Urinary bladder (tissue), 4 donors: ENCODE measurements at places on chromosomes 3 and 15.

GRCh38 chr3:94967196-94967595 is 904.3 kb downstream of the NSUN3 start:
- no peak for DNase-seq

DNA sequence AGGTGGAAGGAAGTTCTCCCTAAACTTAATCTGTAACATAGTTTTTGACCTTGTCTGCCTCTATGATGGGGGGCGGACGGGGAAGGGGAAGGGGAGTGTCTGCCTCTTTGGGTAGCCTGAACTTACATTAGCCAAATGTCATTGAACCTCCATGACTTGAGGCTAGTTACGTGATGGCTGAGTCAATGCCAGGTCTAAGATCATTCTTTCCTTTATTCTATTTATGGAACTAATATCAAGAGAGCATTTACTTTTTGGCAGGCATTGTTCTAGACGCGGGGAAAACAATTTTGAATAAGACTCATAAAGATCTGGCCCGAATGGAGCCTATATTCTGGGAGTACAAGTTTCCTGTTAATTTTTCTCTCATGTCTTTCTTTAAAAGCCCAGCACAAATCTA is 340.7 kb upstream of the C2CD4B start:
- DNase-seq: no peak

DNA sequence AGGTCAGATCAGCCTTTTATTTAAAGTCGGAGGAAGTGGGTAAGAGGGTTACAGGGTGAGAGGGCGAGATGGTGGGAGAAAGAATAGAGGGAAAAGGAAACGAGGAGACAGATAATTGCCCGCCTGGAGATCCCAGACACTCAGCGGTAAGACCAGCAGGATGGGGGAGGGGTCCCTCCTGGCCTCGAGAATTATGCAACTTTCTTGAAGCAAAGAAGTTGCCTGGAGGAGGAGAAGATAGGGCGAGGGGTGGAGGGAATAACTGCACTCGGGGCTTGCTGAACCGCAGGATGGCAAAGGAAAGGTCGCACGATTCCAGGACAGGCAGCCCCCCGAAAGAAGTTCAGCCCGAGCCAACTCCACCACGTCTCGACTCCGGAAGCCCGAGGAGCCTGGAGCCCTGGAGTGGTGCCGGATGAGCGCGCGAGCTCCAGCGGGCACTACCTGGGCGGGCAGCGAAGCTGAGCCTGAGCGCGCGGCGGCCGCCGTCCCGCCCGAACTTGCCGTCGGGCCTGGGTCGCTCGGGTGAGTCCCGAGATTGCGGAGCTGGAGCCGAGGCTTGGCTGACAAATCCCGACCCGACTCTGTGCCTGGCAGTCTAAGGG is 402 bp downstream of the WWTR1 start:
- DNase-seq: no peak

DNA sequence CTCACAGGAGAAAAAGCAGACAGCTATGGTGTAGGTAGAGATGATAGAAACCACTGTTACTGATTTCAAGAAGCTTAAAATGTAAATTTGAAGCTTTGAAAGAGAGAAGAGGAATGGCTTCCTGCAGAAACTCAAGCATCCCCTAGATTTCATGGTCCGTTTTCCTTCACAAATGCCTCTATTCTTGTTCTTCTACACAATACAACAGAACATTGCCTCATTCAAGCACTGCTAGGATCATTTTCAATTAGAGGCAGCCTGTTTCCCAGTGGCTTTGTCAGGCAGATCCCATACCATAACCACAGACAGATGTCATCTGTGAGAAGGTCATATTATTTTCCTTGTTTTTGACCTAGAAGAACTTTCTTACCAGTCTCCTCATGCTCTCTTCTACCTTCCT is 77.9 kb upstream of the SPRED1 start:
- no peak for DNase-seq

GRCh38 chr3:190086191-190086590 is 34.5 kb downstream of the P3H2 start:
- DNase-seq: no peak

DNA sequence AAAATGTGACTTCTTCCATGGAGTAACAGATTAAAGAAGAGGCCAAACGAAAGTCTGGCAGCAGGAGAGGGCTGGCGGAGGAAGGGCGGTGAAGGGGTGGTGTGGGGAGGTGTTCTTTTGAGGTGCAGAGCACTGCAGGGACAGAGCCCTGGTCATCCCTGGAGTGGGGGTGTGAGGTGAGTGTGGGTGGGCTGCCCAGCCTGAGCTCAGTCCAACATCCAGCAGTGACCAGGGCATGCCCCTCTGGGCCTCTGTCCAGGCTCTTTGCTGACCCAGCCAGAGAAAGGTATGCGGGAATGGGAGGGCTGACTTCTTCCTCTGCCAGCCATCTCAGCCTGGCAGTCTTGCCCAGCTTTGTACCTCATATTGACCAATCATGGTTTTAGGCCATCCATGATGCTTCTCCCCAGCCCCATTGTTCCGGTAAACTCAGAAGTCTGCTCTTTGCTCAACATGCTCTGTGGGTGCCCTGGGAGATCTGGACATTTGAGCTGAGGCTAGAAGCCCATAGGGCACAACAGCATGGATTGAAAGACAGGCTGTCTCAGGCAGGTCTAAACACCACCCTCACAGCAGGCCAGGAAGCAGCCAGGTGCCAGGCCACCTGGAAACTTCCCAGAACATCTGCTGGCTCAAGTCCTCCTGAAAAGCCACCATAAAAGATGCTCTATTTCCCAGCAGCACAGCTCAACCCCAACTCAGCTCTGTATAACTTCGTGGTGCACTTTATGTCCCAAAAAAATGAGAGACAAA is 25.9 kb upstream of the CXCR6 start:
- no peak for DNase-seq

- DNase-seq: no peak
Observed at GRCh38 chr3:32292085-32292796, 53.8 kb downstream of the CMTM8 start.

- DNase-seq: no peak
Observed at GRCh38 chr15:68706931-68707330, 113.8 kb downstream of the ANP32A start.

DNA sequence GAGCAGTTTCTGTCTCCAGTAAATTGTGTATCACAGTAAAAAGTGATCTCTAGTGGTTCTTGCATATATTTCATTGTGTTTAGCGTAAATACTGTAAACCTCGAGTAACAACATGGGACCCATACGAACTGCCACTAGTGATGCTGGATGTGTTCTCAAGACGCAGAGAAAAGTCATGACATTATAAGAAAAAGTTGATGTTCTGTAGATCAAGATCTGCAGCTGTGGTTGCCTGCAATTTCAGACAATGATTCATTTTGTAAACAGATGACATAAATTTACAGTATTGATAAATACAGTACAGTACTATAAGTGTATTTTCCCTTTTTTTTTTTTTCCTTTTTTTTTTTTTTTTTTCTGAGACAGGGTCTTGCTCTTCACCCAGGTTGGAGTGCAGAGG is 100.1 kb downstream of the DPH6 start:
- DNase-seq: no peak

GRCh38 chr3:150359381-150359780 is 48.7 kb upstream of the TSC22D2 start:
- no peak for DNase-seq

DNA sequence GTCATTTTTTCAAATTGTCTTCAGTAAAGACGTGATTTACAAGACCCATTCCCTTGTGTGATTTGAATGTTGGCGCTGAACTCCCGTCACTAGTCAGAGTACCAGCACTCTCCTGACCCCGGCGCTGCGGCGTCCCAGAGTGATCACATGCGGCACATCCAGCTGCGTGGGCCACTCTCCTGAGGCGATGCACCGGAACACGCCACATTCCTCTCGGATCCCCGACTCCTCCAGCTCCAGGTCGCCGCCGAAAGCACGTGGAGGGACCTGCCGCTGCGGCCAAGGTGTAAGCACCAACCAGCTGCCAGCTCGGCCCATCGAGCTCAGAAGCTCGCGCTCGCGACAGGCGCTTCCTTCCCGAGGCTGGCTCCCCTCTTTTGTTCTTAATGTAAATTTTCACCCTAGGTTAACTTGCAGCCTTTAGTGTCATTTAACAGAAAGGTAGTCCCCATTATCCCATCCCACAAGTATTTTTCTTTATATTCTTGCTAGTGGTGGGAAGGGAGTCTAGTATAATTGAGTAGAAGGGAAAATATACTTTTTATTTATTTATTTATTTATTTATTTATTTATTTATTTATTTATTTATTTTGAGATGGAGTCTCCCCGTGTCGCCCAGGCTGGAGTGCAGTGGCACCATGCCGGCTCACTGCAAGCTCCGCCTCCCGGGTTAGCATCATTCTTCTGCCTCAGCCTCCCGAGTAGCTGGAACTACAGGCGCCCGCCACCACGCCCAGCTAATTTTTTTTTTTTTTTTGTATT is 61.7 kb upstream of the VGLL3 start:
- DNase-seq: no peak

DNA sequence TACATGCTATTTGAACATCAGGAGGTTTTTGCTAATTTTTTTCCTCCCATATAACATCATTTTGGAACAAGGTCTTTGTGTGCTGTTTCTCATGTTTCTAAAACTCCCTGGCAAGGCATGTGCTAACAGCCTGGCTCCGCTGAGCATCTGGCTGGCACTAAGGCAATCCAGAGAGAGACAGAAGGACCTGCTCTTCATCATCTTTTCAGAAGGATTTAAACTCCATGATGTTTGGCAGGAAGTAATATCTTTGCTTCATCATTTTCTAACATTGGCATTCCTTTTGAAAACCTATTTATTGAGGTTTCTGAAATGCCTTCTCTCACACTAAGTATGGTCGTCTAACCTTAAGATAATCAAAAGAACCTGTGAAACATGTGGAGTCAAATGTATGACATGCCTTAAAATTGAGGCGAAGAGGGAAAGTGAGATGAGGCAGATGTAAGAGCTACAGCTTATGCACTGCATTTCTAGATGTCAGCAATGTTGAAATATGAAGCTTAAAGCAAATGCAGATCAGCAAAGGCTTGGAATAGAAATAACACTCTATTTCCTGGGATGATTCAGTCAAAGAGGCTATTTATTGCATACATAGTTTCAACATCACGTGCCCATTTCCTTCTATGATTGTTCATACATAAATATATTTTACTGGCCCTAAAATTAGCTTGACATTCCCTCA is 592.0 kb downstream of the ZNF385D start:
- no peak for DNase-seq

DNA sequence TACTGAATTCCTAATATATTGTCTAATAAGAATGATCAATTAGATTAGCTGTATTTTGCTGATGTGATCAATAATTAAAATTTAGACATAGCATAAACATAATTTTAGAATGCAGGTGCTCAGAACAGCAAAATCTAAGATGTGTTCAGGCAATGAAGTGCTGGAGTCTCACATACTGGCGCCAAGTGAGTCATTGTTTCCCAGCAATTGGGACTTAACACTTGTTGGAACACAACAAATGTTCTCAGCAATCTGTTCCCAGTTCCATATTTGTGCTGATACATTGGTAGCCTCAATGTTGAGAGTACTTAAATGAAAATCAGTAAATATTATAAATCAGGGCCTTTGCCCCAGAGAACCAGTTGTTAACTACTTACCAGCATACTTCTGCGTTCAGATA is 619.0 kb downstream of the ROBO1 start:
- DNase-seq: no peak

DNA sequence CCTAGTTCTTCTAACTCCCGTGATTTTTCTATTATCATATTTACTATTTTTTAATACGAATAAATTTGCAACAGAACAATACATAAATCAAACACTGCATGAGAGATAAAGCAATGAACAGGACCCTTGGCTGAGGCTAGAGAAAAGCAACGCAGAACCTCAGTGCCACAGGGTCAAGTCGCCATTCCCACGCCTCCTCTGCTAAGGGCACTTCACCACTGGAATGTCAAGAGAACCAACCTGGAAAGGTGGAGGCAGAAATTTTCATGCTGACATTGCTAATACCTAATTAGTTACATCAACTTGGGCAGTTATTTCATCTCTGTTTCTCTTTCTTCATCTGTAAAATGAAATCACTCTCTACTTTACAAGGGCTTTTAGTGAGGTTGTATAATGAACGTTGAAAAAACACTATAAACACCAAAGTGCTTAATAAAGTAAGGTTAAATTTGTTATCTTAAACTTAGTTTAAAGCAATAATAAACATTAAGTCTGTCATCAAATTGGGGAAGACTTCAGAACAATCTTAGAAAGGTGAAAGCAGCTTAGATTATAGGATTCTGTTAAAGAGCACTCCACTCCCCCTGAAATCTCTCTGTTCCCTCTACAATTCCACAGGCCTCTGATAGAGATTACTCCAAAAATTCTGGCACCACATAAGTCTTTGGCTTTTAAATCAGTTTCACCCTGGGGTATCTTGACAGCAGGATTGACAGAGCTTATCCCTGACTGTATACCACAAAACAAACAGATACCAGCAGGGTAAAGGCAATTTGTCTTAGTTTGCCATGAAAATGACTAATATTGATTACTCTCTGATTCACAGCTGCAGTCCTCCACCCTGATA is 41.9 kb downstream of the PLCH1 start:
- DNase-seq: no peak

DNA sequence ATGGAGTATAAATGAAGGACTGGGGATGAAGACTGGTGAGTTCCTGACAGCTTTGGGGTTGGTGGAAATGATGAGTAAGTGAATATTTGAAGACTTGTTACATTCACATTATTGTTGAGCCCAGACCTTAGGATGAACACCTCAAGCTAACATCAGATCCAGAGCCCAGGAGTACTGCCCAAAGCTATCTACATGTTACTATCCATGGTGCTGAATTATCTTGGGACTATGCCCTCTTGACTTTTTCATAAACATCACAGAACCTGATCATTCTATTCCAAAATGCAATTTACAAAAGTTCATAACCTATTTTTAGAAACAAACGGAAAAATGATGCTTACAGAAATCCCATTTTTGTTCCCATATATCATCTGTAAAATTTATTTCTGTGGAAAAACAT is 613.3 kb downstream of the TUSC7 start:
- DNase-seq: no peak

DNA sequence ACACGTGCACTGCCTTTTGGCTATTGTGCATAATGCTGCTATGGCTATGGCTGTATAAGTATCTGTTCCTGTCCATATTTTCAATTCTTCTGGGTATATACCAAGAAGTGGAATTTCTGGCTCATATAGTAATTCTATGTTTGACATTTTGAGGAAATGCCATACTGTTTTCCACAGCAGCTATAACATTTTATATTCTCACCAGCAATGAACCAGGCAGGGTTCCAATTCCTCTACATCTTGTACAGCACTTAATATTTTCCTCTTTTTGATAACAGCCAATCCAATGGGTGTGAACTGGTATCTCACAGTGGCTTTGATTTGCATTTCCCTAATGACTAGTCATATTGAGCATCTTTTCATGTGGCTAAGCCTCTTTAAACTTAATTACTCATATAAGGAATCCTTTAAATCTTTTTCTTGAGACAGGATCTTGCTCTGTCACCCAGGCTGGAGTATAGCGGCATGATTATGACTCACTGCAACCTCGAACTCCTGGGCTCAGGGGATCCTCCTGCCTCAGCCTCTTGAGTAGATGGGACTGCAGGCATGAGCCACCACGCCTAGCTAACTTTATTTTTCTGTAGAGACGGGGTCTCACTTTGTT is 38.1 kb upstream of the IGDCC4 start:
- no peak for DNase-seq

- DNase-seq: no peak
Observed at GRCh38 chr3:112115161-112115739, 17.8 kb downstream of the GCSAM start.
